ENCODE measurements at places on chromosomes 13 and 19.
A peak's percentile ranks its signal among the peaks of the same experiment; 100 is the strongest.

- peak; percentile 82 for DNase-seq
Measured at GRCh38 chr19:13056052-13056660, 46.5 kb downstream of the LYL1 start.

DNA sequence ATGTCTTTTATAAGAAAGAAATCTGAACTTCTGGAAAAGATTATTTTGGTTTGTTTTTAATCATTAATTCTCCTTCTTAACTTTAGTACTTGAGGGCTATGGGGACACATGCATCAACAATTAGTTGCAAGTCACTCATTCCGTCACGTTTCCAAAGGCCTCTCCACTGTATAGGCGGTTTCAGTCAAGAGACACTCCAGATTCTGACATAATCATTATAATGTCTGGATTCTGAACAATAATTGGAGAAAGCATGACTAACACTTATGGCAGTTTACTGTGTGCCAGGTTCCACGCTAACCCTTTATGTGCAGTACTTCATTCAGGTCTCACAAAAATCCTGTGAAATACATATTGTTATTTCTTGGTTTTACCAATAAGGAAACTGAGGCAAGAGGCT lies 71.9 kb downstream of the TNFRSF19 start:
- no peak for DNase-seq

GRCh38 chr13:106774621-106775020 lies 206.7 kb upstream of the ARGLU1 start:
- DNase-seq: no peak

- no peak for DNase-seq
Measured at GRCh38 chr13:19961924-19962323, 3.4 kb downstream of the ZMYM2 start.

DNA sequence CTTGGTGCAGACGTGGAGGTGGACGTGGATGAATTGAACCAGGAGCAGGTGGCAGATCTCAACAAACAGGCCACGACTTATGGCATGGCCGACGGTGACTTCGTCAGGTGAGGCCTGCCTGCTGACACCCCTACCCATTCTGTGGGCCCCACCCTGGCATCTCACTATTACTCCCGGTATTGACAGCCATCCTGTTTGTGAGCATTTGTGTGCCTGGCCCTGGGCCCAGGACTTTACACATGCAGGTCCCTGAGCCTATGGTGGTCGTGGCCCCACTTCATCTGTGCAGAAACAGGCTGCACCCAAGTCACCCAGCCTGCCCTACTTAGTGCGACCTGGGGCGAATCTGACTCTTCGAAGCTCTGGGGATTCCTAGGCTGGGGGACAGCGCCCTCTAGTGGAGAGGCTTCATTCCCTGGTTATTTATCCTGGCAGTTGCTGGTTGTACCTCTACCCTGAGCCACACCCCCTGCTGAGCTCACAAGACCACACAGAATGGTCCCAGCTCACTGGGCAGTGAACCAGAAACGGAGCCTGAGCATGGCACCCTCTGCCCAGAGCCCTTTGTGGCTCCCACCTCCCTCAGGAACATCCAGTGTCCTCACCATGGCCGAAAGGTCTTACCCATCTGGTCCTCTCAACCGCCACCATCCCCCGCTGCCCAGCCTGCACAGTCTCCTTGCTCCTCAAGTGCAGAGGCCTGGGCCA lies 16.9 kb downstream of the ZNF296 start:
- DNase-seq: peak; percentile 81

DNA sequence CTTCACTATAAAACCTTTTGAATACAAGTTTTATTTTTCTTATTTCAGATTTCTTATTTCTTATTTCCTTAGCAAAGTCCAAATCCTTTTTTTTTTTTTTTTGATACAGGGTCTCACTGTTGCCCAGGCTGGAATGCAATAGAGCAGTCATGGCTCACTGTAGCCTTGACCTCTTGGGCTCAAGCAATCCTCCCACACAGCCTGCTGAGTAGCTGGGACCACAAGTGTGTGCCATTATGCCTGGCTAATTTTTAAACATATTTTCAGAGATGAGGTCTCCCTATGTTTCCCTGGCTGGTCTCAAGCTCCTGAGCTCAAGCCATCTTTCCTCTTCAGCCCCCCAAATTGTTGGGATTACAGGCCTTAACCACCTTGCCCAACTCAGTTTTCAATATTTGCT lies 334.3 kb downstream of the DLEU7 start:
- DNase-seq: no peak

- DNase-seq: no peak
Measured at GRCh38 chr19:44315883-44316282, 11.1 kb upstream of the ZNF235 start.

DNA sequence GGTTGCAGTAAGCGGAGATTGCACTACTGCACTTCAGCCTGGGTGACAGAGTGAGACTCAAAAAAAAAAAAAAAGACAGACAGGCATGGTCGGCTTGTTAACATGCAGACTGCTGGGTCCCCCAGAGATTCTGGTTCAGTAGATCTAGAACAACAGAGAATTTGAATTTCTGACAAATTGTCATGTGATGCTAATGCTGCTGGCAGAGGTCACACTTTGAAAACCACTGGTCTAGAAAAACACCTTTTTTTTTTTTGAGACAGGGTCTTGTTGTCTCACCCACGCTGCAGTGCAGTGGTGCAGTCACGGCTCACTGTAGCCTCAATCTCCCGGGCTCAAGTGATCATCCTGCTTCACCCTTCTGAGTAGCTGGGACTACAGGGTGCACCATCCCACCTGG lies 7.7 kb upstream of the LRFN3 start:
- no peak for DNase-seq

DNA sequence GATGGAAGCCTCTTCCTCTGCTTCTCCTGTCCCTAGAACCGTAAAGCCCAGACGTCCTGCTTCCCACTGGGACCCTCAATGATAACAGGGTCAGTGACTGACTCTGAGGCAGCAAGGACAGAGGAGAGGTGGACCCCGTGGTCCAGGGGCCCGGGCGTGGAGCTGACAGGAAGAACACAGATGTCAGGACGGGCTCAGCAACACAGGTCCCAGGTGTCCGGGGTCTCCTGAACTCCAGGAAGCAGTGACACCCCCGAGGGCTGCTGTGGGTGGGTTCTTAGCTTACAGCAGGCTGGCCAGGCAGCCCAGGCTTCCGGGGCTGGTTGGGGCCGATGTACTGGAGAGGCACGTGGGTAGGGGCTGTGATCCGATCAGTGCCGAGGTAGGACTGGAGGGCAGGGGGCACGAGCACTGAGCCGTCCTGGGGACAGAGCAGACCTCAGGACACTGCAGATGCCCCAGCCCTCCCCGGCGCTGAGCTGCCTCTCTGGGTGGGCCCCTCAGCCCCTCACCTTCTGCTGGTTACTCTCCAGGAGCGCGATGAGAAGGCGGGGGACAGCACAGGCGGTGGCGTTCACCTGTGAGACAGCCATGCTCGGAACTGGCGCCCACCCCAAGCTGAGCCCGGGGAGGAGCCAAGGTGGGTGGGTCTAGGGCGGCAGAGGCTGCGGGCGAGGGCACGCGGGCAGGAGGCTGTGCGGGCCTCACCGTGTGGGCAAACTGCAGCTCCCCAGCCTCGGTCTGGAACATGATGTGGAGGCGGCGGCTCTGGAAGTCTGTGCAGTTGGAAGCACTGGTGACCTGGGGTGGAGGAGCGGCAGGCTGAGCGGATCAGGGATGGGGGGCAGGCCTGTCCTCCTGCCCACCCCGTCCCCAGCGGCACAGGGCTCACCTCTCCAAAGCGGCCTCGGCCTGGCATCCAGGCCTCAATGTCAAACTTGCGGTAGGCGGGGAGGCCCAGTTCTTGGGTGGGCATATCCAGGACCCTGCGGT lies 3.6 kb upstream of the CCER2 start:
- DNase-seq: no peak

DNA sequence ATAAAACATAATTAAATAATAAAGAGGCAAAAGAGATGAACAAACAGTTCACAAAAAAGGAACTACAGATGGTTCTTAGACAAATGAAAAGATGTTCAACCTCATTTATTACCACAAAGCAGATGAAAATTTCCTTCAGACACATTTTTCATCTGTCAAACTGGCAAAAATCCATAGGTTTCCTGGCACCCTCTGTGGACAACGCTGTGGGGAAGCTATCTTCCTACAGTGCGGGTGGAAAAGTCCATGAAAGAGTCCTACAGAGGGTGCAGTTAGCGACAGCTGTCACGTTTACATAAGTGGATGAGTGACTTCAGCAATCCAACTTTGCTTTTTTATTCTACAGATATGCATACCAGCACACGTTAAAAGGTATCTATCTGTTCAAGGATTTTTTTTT lies 30.3 kb upstream of the PDCD5 start:
- no peak for DNase-seq

DNA sequence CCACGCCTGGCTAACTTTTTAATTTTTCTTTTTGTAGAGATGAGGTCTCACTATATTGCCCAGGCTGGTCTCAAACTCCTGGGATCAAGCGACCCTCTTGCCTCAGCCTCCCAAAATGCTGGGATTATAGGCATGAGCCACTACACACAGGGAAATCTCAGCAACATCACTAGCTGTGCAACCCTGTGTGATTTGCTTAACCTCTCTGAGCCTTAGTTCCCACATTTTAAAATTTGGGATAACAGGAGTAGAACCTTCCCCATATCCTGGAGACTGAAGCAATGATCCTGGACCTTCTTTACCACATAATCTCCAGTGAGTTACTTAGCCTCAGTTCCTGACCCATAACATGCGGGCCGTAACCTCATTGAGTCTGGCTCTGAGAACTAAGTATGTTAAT lies 139.1 kb downstream of the IER2 start:
- no peak for DNase-seq

DNA sequence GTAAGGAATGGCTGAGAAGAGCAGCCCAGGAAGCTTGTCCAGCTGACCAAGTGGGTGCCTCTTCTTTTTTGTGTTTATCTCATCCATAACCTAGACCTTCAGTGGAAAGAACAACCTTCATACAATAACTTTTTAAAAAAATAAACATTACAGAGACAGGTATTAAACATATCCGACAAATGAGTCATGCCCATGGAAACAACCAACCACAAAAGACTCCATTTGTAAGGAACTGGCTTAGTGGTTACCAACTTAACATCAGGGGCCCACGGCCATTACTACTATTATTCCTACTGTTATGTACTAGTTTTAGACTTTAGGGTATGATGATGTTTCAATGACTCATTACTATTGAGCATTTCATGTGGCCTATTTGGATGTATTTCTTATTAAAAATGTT lies 191.7 kb upstream of the SERP2 start:
- peak; percentile 20 for DNase-seq

DNA sequence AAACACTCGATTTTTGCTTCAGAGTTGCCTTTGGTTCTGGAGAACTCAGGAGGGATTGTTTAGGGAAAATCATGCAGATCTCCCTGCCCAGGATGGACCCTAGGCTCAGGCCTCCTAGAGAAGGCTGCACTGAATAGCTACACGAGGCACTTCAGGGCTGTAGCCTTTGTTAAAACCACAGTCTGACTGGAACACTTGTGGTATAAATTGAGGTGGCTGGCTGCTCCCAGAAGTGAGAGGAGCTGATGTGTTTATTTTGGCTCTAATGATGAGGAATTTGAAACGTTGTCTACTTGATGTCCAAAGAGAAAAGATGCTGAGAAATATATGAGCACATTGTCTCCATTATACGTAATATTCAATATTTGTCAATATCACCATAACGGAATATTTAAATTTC lies 762.1 kb upstream of the ARGLU1 start:
- DNase-seq: no peak

DNA sequence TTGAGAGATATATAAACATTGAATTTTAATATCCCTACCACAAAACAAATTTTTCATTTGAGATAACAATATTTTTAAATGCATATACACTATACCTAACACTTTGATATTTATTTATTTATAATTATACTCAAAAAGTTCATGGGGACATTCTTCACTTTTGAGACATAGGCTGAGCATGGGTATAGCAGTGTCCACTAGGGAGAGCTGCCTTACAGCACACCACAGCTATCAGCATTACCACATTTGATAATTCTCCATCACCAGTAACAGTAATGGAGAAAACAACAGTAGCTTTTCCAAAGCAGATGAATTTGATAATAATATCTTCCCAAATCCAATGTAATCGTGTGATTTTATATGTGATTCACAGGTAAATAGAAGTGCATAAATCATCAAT lies 626.1 kb downstream of the DACH1 start:
- peak; percentile 2 for DNase-seq

DNA sequence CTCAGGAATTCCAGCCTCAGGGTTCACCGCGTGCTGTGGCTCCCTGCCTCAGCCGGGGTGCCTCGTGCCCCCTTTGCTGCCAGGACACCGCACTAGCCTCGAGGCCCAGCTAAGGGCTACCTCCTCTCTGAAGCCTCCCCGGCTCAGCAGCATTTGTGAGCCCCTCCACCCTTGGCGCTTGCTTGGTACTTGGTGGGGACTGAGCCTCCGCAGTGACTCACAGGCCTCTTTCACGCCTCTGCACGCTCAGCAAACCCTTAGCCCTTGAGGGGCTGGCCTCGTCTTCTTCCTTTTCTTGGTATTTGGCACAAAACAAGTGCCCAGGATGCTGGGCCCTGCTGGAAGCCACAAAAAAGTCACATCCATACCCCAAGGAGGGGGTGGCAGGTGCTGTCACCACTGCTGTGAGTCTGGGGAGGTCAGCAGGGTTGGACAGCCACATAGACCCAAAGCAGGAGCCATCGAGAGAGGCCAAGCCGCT lies 85.4 kb upstream of the TM9SF2 start:
- no peak for DNase-seq

GRCh38 chr19:30722761-30723160 lies 350.6 kb downstream of the ZNF536 start:
- no peak for DNase-seq

- DNase-seq: no peak
Measured at GRCh38 chr19:1907563-1908363, 2.6 kb downstream of the ADAT3 start.
